ENCODE measurements at places on chromosomes 3 and 15.

DNA sequence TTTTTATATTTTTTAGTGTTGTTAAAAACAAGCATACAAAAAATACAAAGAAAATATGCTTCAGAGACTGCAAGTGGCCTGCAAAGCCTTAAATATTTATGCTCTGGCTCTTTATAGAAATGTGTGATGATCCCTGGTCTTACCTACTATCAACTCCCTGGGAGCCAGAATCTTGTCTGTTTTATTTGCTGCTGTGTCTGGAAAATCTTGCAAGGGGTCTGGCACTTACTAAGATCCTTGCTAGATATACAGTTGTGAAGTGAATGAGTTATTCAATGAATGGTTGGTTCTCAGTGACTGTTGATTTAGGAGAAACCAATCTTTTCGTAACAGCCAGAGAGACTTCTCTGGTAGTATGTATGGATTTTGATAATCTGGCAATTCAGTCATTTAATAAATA lies 521.0 kb upstream of the CFAP20DC start:
- peaks cover 9% of the 10 kb centered on the region for H3K27me3 ChIP-seq
- peak overlapping the region; percentile 58 for H3K27ac ChIP-seq
- H3K4me3 ChIP-seq, result no peak overlapping the region
- H3K4me1 ChIP-seq, result peaks cover 23% of the 10 kb centered on the region
- no peaks in the 10 kb centered on the region for H3K36me3 ChIP-seq

- DNase-seq, result no peak
- H3K36me3 ChIP-seq, result peaks cover 16% of the 10 kb centered on the region
- H3K4me3 ChIP-seq, result no peak overlapping the region
- no peaks in the 10 kb centered on the region for H3K27me3 ChIP-seq
- no peaks in the 10 kb centered on the region for H3K4me1 ChIP-seq
- no peak overlapping the region for H3K27ac ChIP-seq
These were observed 141.2 kb upstream of the MANF start for GRCh38 chr3:51243924-51244323.

DNA sequence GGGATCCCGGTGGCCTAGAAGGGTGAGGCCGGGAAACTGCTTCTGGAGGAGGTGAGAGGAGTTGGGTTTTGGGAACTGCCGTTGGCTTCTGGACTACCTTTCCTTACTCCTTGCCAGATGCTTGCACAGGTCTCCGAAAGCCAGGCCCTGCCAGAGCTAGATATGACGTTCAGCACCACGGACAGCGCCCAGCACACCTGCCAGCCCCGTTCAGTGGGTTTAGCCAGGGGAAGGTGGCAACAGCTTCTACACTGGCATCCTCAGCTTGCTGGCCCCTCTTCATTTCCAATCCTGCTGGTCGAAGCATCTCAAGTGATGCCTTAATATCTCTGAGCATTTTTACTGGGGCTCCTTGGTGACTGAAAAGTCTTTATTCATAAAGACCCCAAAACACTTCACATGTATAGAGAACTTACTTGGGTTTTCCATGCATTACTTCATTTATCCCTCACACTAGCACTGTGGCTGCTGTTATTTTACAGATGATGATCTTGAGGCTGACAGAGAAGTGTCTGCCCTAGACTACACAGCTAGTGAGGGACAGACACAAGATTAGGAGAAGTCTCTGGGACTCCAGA lies 21.9 kb downstream of the HCN4 start:
- no peaks in the 10 kb centered on the region for H3K27me3 ChIP-seq
- H3K27ac ChIP-seq, result no peak overlapping the region
- peak; percentile 81 for DNase-seq
- peaks cover 11% of the 10 kb centered on the region for H3K36me3 ChIP-seq
- no peaks in the 10 kb centered on the region for H3K4me1 ChIP-seq

DNA sequence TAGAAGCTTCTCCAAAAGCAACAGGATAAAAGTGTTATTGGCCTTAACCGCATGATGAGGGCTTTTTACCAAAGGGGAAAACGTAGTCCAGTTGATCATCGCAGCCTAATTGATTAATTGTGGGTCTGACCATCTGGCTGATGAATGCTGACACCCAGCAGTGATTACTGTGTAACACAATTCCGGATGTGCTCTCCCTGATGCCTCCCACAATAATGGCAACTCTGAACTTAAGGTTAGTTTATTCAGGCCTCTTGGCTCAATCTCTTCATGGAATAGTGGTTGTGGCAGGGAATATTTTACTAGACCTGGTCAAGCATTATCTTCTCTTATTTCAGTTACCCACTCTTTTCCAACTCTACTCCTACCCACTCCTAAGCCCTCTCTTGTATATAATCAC lies 332.9 kb downstream of the TIGIT start:
- no peaks in the 10 kb centered on the region for H3K36me3 ChIP-seq
- H3K4me3 ChIP-seq, result no peak overlapping the region
- no peaks in the 10 kb centered on the region for H3K27me3 ChIP-seq

GRCh38 chr15:29692527-29692926 lies 129.7 kb downstream of the TJP1 start:
- peaks cover 3% of the 10 kb centered on the region for H3K36me3 ChIP-seq
- H3K4me3 ChIP-seq, result no peak overlapping the region
- H3K27ac ChIP-seq, result peak overlapping the region; percentile 1
- no peaks in the 10 kb centered on the region for H3K27me3 ChIP-seq
- no peak for DNase-seq

DNA sequence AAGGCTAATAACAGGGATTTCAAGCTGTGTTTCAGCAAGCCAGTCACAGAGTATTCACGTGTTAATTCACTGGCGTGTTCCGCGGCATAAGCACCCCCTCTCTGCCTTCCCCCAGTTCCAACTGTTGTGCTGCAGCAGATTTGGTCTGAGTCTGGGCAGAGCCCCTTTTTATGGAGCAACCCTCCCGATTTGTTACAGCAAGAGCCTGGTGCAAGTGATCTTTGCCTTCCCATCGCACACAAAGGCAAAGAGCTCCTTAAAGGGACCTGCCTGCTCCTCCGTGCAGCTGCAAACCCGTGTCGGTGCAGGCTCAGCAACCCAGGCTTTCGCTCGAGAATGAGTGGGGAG lies 170.5 kb downstream of the KCNAB1 start:
- H3K4me3 ChIP-seq, result no peak overlapping the region
- H3K27me3 ChIP-seq, result peaks cover 67% of the 10 kb centered on the region
- no peaks in the 10 kb centered on the region for H3K4me1 ChIP-seq
- H3K27ac ChIP-seq, result no peak overlapping the region
- no peaks in the 10 kb centered on the region for H3K36me3 ChIP-seq

DNA sequence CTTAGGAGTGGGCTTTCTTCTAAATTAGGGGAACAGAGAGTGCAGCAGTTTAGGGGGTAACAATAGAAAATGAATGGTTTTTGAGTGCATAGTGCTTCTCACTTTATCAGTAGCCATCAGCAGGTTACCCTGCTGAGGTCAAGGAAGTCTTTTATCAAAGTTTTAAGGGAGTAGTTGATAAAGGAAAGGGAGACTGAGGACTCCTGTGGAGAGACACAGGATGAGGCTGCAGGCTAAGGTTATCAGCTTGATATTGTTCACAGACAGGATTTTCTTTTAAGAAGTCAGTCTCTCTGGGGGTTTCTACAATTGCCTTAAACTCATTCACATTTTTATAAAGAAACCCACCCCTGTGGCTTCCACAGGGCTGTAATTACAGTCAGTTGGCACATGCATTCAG lies 205.0 kb downstream of the AGBL1 start:
- H3K27ac ChIP-seq, result no peak overlapping the region
- no peaks in the 10 kb centered on the region for H3K4me1 ChIP-seq
- no peak for DNase-seq
- no peaks in the 10 kb centered on the region for H3K27me3 ChIP-seq
- no peak overlapping the region for H3K4me3 ChIP-seq

DNA sequence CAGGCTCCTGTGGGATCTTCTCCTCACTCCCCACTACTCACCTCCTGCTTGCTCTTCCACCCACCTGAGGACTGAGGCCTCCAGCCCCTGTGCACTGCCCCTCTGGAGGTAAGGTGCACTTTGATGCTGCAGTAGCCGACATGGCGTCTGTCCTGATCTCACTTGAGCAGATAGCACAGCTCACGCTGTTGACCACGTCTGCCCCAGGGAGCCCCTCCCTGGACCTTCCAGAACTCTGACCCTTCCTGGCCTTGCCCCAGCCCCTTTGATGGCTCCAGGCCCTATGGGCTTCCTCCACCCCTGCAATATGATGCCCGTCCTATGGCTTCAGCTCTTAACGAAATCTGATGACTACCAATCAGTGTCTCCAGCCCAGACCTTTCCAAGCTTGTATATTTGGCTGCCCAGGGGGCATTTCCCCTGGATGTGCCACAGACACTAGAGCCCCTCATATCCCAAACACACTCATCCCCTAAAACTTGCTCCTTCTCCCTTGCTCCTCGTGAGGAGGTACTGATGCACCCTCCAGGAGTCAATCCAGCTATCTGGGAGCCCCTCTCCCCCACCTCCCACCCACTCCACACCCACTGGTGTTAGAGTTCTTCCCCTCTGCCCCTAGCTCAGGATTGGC lies 27.1 kb downstream of the KY start:
- no peaks in the 10 kb centered on the region for H3K4me1 ChIP-seq
- DNase-seq, result peak; percentile 4
- no peaks in the 10 kb centered on the region for H3K36me3 ChIP-seq
- no peaks in the 10 kb centered on the region for H3K27me3 ChIP-seq

- no peak overlapping the region for H3K27ac ChIP-seq
- no peak for DNase-seq
- peaks cover 33% of the 10 kb centered on the region for H3K4me1 ChIP-seq
- no peaks in the 10 kb centered on the region for H3K36me3 ChIP-seq
- peaks cover 21% of the 10 kb centered on the region for H3K27me3 ChIP-seq
- H3K4me3 ChIP-seq, result no peak overlapping the region
These were observed 40.2 kb downstream of the ARPP21 start for GRCh38 chr3:35679409-35680080.

- H3K4me1 ChIP-seq, result peaks cover 4% of the 10 kb centered on the region
- no peaks in the 10 kb centered on the region for H3K36me3 ChIP-seq
- DNase-seq, result no peak
- H3K27ac ChIP-seq, result no peak overlapping the region
These were observed 39.0 kb upstream of the IGF1R start for GRCh38 chr15:98609144-98609852.

GRCh38 chr15:95298729-95299128 lies 1031.8 kb upstream of the NR2F2 start:
- H3K36me3 ChIP-seq, result peaks cover 1% of the 10 kb centered on the region
- DNase-seq, result no peak
- no peaks in the 10 kb centered on the region for H3K27me3 ChIP-seq
- H3K27ac ChIP-seq, result no peak overlapping the region

- no peak for DNase-seq
- peaks cover 18% of the 10 kb centered on the region for H3K4me1 ChIP-seq
- H3K27ac ChIP-seq, result no peak overlapping the region
- H3K36me3 ChIP-seq, result no peaks in the 10 kb centered on the region
These were observed 33.5 kb upstream of the MFSD1 start for GRCh38 chr3:158768361-158768787.

DNA sequence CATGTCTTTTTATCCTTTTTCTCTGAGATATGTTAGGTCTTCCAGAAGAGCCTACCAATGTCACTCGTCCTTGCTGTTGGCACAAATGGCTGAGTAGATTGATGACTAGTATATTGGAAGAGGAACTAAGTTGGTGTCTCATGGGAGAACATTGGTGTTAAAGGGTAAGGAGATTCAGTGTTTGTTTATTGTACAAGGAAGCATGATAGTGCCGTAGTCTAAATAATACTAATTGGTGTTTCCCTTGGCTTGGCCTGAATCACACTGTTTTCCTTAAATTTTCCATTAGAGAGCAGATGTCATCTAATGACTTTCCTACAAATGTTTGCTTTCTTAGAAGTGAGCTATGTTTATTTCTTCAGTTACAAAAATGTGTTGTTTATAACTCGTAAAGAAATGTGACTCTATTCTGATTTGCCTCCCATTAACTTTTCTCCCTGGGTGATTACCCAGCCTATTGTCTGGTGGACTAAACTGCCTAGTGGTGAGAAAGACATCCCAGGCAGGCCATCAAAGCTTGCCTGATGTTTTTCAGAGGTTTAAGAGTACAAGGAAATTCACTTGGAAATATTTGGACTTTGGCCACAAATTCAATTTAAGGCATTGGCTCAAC lies 28.7 kb downstream of the ADAMTSL3 start:
- no peak for DNase-seq
- no peak overlapping the region for H3K27ac ChIP-seq
- H3K4me1 ChIP-seq, result no peaks in the 10 kb centered on the region
- peaks cover 11% of the 10 kb centered on the region for H3K27me3 ChIP-seq
- no peaks in the 10 kb centered on the region for H3K36me3 ChIP-seq
- H3K4me3 ChIP-seq, result no peak overlapping the region

GRCh38 chr15:57461541-57461940 lies 85.2 kb downstream of the CGNL1 start:
- H3K4me1 ChIP-seq, result no peaks in the 10 kb centered on the region
- DNase-seq, result no peak
- H3K36me3 ChIP-seq, result peaks cover 11% of the 10 kb centered on the region
- no peak overlapping the region for H3K27ac ChIP-seq
- H3K4me3 ChIP-seq, result no peak overlapping the region

- no peak overlapping the region for H3K27ac ChIP-seq
- peaks cover 3% of the 10 kb centered on the region for H3K27me3 ChIP-seq
- DNase-seq, result no peak
- no peak overlapping the region for H3K4me3 ChIP-seq
- H3K4me1 ChIP-seq, result no peaks in the 10 kb centered on the region
- no peaks in the 10 kb centered on the region for H3K36me3 ChIP-seq
These were observed 21.8 kb upstream of the CA12 start for GRCh38 chr15:63403254-63403945.

DNA sequence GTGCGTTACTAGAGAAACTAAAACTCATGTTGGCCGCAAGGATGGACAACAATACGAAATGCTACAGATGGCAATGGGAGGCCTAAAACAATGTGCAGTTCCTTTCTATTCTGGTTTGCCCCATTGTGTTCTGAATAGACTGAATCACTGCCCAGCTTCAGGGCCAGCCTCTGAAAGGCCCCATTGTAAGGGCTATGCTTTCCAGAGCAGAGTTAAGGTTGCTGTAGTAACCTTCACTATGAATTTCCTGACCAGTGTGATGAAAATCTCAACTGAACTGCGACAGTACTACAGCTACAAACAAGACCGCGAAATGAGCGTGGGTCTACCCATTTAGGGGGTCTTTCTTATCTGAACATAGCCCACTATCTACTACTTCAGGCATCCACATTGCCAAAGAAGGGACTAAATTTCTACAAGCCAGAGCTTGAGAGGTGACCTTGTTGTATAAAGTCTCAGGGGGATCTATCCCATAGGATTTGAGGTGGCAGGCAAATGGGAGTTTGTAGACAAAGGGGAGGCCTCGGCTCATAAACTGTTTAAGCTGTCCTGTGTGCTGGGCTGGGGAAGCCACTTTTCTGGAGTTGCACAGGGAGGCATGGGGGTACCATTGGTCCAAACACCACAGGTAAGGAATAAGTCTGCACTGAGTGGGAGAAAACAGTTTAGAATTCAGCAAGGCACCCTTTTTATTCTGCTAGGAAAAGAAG lies 80.1 kb downstream of the MYO1E start:
- DNase-seq, result no peak
- H3K4me1 ChIP-seq, result peaks cover 17% of the 10 kb centered on the region
- no peak overlapping the region for H3K4me3 ChIP-seq

- H3K4me3 ChIP-seq, result no peak overlapping the region
- peaks cover 4% of the 10 kb centered on the region for H3K27me3 ChIP-seq
These were observed 77.9 kb upstream of the PRR23C start for GRCh38 chr3:139122612-139123011.
